ENCODE measurements at places on chromosomes 7 and 10. TPM values are rescaled to one million over a fixed set of nuclear protein-coding genes. Genes with fewer than 3 reads are reported as not detected.

NPSR1 gene
- polyA plus RNA-seq: 0.38 TPM

NKX1-2 gene
- polyA plus RNA-seq: not detected

CYP3A7 gene
- polyA plus RNA-seq: 0.24 TPM

DPY19L1 gene
- 16.7 TPM for polyA plus RNA-seq

SKIDA1 gene
- 2.1 TPM for polyA plus RNA-seq

CEP55 gene
- 6.2 TPM for polyA plus RNA-seq

TEX47 gene
- not detected for polyA plus RNA-seq

ING3 gene
- 16.5 TPM for polyA plus RNA-seq

GATAD1 gene
- 24.9 TPM for polyA plus RNA-seq

SHTN1 gene
- polyA plus RNA-seq: 4.9 TPM

LFNG gene
- 19.7 TPM for polyA plus RNA-seq

DOCK1 gene
- polyA plus RNA-seq: 26.7 TPM

PLAC9 gene
- 59.1 TPM for polyA plus RNA-seq

RAPGEF5 gene
- 13.9 TPM for polyA plus RNA-seq

DNA sequence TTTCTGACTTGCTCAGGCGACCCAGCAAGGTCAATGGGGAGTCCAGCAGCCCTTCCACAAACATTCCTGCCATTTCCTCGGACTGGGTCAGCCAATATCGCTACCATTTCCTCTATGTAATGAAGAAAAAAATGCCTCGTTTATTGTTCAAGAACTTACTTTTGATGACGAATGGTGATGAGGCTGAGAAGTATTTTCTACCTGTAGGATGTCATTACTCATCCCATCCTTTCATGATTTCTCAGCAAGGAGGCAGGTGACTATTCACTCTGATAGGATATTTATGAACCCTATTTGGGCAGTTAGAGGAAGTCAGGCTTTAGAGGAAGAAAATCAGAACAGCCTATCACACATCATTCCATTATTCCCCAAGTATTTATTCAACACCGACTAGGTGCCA, 178.6 kb downstream of the FANK1 start:
- DNase-seq: no peak

GRCh38 chr7:41466760-41467384, 236.0 kb downstream of the INHBA start:
- no peak for DNase-seq

DNA sequence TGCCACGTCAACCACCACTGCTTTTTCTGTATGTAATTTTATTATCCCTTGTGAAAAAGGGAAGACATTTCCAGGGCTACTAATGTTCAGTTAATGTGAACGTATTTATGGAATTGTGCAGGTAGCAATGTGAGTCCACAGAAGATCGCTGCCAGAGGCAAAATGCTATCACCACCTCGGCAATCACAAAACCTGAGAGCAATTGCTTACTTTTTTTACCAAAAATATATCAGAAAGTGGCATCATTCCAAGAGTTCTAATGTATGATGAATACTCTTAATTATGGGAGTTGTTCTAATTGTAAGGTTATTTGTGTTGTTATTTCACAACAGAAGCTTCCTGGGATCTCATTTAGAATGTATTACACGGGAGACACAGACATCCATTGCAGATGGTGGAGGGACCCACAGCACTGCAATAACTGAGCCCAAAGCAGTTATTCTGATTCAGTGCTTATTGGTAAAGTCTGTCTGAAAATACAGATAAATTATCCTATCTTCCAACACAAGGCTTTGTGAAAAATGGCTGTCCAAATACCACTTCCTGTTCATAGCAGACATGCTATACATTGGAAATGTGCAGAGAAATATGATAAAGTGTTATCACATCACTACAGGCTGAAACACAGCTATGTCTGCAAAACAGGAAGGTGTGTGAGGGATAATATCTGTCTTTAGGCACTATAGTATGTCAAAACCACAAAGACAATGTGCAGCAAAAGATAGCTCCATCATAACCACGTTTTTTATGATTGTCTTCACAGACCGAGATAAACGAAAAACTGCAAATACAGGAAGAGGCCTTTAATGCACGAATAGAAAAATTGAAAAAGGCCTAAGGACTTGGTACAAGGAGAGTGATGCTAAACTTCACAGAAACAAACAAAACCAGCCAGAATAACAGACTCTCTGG, 102.7 kb downstream of the CABCOCO1 start:
- no peak for DNase-seq

- peak; percentile 22 for DNase-seq
Measured at GRCh38 chr7:79317728-79318127, 135.7 kb downstream of the MAGI2 start.

- no peak for DNase-seq
Measured at GRCh38 chr10:86024281-86025041, 342.1 kb downstream of the GRID1 start.

GRCh38 chr7:120869700-120870099, 11.8 kb upstream of the TSPAN12 start:
- no peak for DNase-seq

DNA sequence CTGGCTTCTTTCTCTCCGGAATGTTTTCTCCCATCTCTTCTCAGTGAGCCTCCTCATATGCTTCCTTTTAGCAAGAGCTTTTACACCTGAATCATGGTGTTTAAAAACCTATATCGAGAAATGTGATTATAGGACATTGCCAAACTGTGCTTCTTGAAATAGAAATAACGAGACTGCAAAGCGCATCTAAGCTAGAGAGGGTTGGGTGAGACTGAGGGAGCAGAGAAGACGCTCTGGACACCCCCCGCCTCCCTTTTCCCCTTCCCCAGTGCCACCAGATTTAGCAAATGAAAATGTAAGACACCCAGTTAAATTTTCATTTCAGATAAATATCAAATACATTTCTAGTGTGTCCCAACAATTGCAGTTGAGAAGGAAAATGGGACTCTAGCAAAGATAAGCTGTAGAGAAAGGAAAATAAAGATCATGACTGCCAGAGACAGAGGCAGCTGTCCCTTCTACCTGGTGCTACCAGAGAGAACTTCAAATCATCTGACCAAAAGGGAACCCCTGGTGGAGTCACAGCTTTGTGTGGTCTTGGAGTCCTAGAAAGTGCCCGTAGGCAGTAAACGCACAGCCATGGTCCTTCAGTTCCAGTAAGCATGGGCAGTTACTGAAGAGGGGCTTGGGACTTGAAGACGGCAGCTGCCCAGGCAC, 14.6 kb downstream of the GSDME start:
- DNase-seq: no peak

DNA sequence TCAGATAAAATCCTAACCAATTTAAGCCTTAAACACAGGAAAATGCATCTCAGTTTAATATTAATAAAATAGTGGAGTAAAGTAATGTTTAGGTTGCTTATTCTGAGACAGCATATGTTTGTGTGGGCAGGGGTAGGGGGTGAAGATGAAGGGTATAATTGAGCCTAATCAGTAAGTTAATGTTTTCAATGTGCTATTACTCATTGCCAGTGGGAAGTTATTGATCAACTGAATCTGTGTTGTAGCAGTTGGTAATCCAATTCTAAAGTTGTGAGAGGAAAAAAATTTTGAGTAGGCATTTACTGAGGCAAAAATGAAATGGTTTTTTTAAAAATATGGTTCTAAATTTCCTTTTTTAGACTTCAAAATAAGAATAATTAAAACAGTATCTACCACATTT, 16.5 kb downstream of the CFAP69 start:
- DNase-seq: no peak

- no peak for DNase-seq
Measured at GRCh38 chr7:40749877-40750276, 615.1 kb downstream of the SUGCT start.

DNA sequence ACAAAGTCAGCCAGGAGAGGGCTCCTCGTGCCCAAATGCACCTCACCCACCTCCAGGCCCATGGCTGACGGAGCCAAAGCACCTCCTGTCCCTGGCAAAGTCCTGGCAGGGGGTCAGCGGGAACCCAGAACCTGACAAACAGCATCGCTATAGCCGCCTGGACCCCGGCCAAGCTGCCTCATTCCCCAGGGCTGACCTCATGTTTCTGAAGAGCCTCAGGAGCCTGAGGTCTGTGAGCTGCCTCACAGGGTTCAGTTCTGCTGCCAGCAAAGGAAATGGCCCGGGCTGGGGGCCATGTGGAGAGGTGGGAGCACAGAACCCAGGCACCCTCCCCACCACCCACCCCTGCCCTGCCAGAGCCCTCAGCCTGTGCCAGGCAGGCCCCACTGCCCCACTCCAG, 4.2 kb upstream of the NANOS1 start:
- no peak for DNase-seq

- DNase-seq: peak; percentile 17
Measured at GRCh38 chr10:49594594-49594993, 15.5 kb upstream of the SLC18A3 start.

GRCh38 chr10:52465202-52465601, 151.1 kb downstream of the DKK1 start:
- no peak for DNase-seq

- no peak for DNase-seq
Measured at GRCh38 chr7:2034291-2035201, 198.2 kb downstream of the MAD1L1 start.

GRCh38 chr10:10589540-10590303, 427.9 kb upstream of the CELF2 start:
- DNase-seq: no peak

DNA sequence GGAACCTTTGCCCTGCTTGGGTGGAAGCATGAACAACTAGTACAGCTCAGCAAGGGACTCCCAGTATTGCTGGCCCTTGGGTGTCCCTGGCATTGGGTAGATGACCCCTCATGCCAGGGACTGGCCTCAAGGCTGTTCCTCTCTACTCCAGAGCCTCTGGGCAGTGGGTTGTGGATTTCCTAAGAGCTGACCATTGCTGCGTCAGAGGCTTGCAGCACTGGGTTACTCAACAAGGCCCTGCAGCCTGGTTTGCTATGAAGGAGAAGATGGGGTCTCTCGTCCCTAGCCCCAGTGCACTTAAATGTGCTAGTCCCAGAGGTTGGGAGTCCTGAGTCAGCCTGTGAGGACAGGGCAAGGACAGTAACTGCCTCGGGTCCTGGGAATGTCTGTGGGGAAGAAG, 2.5 kb downstream of the VSIR start:
- no peak for DNase-seq

DNA sequence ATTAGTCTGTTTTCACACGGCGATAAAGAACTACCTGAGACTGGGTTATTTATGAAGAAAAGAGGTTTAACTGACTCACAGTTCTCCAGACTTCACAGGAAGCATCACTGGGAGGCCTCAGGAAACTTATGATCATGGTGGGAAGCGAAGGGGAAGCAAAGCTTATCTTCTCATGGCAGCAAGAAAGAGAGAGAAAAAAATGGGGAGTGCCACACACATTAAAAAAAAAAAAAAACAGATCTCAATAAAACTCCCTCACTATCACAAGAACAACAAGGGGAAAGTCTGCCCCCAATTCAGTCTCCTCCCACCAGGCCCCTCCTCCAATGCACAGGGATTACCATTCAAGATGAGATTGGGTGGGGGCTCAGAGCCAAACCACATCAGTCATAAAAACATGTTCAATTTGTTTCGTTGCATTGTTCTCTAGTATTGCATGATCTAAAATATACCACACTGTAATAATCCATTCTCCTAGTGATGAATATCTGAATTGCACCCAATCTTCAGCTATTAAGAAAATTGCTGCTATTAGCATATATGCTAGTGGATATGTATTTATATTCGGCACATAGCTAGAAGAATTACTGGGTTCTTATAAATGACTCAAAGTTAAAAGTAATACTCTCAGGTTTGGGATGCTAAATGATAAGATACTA, 328.9 kb upstream of the KCND2 start:
- DNase-seq: no peak

GRCh38 chr10:89534826-89535166, 598 bp downstream of the SLC16A12 start:
- DNase-seq: no peak

DNA sequence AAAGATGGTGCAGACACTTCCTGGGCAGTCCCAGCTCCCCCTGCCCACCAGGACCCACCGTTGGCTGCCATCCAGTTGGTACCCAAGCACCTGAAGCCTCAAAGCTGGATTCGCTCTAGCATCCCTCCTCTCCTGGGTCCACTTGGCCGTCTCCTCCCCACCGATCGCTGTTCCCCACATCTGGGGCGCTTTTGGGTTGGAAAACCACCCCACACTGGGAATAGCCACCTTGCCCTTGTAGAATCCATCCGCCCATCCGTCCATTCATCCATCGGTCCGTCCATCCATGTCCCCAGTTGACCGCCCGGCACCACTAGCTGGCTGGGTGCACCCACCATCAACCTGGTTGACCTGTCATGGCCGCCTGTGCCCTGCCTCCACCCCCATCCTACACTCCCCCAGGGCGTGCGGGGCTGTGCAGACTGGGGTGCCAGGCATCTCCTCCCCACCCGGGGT, 14.5 kb upstream of the LIMK1 start:
- DNase-seq: no peak

Measured in forelimb muscle (tissue), 1 donor.